GOT3 (cell line): ENCODE measurements at places on chromosomes 7 and 10.

- no peak for DNase-seq
These were observed 178.7 kb downstream of the TNS3 start for GRCh38 chr7:47402941-47403866.

GRCh38 chr10:7123774-7124173 lies 287.1 kb downstream of the SFMBT2 start:
- DNase-seq = no peak

- DNase-seq = no peak
These were observed 238.6 kb downstream of the WDR37 start for GRCh38 chr10:1294748-1295147.

GRCh38 chr10:71973777-71974488 lies 9.7 kb downstream of the CHST3 start:
- DNase-seq = no peak

DNA sequence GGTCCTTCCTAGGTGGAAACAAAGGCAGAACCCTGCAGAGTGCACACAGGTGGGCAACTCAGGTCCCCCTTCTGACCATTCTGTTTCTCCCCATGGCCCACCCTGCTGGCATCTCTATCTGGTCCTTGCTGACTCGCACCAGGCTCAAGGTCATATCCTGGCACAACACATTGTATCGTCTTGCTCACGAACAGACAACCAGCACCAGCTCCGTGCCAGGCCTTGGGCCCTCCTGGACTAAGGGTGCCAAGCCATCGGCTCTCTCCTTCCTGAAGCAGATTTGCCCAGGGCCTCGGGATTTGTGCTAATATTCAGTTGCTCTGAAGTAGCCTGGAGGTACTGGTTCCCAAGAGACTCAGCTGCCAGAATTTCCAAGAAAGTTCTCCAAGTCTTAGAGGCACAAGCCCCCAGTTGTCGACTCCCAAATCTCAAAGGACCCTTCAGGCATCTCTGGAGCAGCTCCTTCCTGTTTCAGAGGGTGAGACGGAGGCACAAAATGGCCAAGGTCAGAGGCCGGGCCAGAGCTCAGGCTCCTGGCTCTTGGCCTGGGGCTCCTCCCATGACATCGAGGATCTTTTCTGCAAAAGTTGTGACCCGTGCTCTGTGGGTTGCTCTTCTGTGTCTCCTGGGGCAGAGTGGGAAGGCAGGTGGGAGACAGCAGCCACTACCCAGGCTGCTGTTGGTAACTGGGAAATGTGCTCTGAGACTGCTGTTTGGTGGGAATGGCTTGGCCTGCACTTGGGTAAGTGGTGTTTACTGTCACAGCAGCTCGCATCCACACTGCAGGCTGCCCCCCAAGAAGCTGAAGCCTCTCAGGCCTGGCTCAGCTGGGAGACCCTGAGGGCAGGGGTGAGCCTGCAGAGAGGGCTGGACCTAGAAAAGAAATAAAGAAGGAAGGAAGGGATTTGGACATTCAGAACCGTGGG lies 121.3 kb downstream of the RGS10 start:
- no peak for DNase-seq

- DNase-seq = no peak
These were observed 22.6 kb upstream of the PRTFDC1 start for GRCh38 chr10:24974976-24975375.

GRCh38 chr7:44958645-44959344 lies 20.0 kb downstream of the MYO1G start:
- no peak for DNase-seq

GRCh38 chr10:54198051-54198450 lies 603.0 kb downstream of the PCDH15 start:
- no peak for DNase-seq

- no peak for DNase-seq
These were observed 44.9 kb upstream of the RASGEF1A start for GRCh38 chr10:43311794-43312193.

GRCh38 chr10:6247041-6247712 lies 44.4 kb downstream of the PFKFB3 start:
- DNase-seq = no peak

DNA sequence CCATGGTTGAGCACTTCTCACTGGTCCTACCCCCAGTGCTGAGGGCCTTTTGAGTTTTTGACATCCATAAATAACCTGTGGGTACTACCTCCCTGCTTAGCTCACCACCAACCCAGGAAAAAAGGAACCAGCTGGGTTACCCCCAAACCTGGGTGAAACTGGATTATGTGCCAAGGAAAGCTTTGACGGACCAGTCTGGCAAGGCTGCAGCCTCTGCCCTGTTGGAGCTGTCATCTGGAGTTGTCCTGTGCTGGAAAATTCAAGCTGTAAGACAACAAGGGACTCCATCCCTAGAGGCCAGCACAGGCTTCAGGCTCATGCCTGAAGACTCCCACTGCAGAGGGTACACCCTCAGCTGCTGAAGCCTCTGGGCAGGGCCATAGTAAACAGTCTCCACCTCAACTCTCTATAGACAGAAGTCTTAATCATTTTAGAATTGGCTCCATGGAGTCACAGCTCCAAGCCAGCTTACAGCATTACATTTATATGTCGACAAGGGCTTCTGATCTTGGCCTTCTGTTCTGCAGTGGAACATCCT lies 115.5 kb upstream of the AFAP1L2 start:
- DNase-seq = no peak

GRCh38 chr7:33130184-33130583 lies 820 bp downstream of the BBS9 start:
- DNase-seq = no peak

DNA sequence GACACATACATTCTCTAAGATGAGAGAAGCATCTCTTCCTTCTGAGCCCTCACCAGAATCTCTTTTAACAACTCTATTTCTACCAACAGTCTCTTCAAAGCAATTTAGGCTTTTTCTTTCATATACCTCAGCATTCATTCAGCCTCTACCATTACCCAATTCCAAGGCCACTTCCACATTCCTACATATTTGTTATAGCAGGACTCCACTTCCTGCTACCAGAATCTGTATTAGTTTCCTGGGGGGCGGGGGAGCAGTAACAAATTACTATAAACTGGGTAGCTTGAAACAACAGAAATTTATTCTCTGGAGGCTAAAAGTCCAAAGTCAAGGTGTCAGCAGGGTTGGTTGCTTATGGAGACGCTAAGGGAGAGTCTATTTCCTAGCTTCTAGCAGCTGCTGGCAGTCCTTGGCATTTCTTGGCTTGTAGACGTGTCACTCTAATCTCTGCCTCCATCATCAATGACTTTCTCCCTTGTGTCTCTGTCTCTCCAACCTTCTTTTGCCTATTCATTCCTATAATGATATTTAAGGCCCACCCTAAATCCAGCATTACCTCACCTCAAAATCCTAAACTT lies 7.4 kb downstream of the PRPS1L1 start:
- DNase-seq = no peak

DNA sequence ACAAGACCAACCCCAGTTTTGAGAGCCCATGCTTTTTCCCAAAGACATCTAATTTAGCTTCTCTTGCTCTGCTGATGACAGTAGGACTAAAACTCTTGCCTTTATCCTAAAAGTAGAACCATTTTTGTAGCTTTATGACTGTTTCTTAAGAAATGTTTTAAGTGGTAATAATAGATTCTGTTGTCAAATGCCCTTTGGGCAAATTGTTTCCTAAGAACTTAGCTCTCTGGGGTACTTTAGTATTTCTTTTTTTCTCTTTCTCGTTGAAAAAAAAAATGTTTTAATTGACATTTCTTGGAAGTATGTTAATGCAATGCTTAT lies 157.4 kb downstream of the ARID5B start:
- DNase-seq = no peak

GRCh38 chr7:117085769-117086463 lies 132.6 kb downstream of the ST7 start:
- no peak for DNase-seq

DNA sequence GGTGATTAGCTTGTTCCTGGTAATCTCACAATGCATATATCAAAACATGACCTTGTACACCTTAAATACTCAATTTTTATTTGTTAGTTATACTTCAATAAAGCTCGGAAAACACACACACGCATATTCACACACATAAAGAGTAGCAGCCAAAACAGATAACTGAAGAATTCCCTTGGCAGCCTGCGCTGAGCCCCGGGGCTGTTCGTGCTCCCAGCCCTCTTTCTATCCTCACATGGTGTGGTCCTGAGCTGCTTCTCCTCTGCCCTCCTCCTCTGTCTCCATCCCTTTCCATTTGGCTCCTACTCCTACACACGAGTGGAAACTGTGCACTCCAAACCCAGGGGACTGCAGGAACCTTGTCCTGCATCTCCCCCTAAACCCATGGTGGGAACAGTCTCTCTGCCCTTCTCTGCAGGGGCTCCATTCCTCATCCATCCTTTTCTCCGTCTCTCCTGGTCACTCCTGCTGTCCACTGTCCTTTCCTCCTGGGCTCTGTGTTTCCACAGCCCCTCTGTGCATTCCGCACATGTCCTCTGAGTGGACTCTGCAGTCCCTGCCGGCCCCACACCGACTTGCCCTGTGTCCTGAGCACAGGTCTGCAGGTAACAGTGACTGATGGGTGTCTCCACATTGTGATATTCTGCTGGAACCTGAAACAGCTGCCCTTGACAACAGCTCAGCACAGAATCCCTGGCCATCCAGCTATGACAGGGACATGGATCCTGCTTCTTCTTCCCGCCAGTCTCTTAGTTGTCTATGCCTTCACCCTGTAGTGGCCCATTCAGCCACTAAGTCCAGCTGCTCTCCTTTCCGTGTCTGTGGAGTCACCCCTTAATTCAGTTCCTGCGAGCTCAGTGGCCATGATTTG lies 216.8 kb upstream of the ZNF32 start:
- DNase-seq = no peak

DNA sequence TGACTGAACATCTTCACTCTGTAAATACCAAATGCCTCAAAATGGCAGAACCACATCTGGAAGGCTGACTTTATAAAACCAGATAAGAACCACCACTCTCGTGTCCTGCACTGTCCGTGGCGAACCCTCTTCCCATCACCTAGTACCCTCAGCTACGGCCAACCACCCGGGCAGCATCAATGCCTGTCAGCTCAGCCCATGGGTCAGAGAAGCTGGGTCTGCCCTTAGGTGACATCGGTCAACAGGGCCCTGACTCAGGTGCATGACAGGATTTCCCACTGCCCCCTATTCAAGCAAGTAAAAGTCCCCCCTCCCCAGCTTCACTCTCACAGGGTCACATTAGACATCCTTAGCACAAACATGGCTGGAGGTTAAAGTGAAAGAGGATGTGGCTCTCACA lies 56.6 kb downstream of the HSPA12A start:
- DNase-seq = no peak

DNA sequence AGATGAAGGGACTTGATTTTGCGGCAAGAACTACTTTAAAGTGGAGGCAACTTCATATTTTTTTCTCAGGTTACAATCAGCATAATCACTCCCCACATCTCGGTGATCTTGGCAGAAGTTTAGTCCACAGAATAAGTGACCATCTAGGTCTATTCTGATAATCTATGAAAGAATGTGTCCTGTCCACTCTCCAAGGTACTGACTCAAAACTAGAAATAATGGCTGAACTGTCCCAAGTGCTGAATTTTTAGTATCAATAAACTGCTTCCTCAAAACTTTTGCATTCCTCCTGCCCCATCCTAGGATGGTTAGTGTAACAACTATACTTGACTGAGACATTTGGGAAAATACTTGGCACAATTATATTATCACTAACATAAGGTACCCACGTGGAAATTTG lies 10.9 kb upstream of the CHRM2 start:
- no peak for DNase-seq

- DNase-seq = no peak
These were observed 20.2 kb upstream of the PPIF start for GRCh38 chr10:79327090-79327457.

DNA sequence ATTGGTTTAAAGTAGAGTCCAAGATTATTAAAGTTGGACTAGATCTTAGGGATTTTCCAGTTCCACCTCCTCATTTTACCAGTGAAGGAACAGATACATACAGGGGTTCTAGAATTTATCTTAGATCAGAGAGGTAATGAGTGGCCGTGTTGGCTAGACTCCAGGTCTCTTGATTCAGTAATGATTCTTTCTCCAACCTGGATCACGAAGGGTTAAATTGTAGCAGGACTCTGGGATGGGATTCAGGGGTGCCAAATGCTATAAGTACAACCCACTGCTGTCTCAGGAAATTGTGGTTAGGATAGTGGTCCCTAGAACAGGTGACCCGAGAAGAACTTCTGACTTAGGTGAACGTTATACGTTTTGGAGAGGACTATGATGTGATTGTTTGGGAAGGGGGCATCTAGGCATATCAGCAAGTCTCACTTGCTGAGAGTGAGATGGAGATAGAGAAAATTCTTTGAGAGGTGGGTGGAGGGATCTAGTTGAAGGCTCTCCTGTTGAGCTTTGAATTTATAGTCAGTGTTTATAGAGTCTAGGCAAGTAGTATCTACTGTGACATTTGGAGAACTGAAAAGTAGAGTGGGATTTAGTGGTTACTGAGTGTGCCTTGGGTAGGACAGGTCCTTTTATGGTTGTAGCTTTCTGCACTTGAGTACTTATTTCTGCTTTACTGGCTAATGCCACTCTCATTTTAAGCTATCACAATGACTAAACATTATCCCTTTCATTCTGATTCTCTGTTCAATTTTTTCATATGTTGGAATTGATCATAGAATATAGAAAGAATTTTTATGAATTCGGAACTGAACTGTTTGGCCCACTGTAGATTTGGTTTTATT lies 58.3 kb downstream of the ST7 start:
- no peak for DNase-seq

- no peak for DNase-seq
These were observed 1.6 kb downstream of the GLUD1 start for GRCh38 chr10:87092861-87093631.

DNA sequence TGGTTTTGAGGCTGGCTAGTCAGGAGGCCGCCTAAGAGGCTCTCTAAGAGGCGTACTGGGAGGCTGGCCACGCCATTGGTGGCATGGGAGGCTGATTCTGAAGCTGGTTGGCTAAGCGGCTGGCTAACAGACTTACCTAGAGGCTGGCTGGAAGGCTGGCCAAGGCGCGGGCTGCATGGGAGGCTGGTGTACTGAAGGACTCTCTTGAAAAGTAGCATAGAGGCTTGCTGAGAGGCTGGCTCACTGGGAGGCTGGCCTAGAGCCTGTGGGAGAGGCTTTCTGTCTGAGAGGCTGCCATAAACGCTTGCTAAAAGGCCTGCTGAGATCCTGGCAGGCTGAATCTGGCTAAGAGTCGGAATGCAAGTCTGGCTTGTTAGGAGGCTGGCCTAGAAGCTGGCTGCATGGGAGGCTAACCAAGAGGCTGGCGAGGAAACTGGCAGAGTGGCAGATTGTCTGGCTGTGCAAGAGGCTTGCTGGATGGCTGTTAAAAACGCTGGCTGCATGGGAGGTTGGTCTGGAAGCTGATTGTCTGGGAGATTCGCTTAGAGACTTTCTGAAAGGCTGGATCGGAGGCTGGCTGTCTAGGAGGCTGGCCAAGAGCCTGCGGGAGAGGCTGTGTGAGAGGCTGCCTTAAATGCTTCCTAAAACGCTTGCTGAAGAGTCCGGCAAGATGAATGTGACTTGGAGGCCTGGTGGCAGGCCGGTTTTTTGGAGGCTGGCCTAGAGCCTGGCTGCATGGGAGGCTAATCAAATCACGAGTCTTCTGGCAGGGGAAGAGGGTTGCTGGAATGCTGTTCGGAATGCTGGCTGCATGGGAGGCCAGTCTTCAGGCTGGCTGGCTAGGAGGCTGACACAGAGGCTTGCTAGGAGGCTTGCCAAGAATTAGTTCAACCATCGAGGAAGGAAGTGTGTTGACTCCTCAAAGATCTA lies 134.2 kb downstream of the OR13A1 start:
- DNase-seq = no peak
